A549 treated with RU486 at 1 μM for 4 hours (cell line): ENCODE measurements at places on chromosomes 2 and 18. TPM values are rescaled to one million over a fixed set of nuclear protein-coding genes. Genes with fewer than 3 reads are reported as not detected.

The AQP12B gene
- total RNA-seq: not detected in 5 replicates

The RBM44 gene
- total RNA-seq: 0.14 to 0.33 TPM (median 0.18 TPM) in 5 replicates

The DHRS9 gene
- 2.8 to 5.8 TPM (median 3.7 TPM) in 5 replicates for total RNA-seq

The FAM110C gene
- total RNA-seq: 0.06 to 0.30 TPM (median 0.16 TPM) in 5 replicates

The MEP1B gene
- total RNA-seq: 0.06 TPM in 1 of 5 replicates, not detected in the others

The RFX8 gene
- not detected in 5 replicates for total RNA-seq

The PPP4R1 gene
- 36.3 to 44.6 TPM (median 40.8 TPM) in 5 replicates for total RNA-seq

The GREB1 gene
- 1.8 to 3.7 TPM (median 3.0 TPM) in 5 replicates for total RNA-seq

The CCDC85A gene
- total RNA-seq: 0.10 to 0.13 TPM (median 0.12 TPM) in 5 replicates

The TCF4 gene
- 1.8 to 2.5 TPM (median 2.0 TPM) in 5 replicates for total RNA-seq

The AFG3L2 gene
- total RNA-seq: 37.8 to 54.2 TPM (median 38.1 TPM) in 5 replicates

The TMEM37 gene
- 1.5 to 2.7 TPM (median 2.2 TPM) in 5 replicates for total RNA-seq

The PFN4 gene
- total RNA-seq: 0.67 to 1.5 TPM (median 1.4 TPM) in 5 replicates

The CYP26B1 gene
- total RNA-seq: 11.5 to 16.3 TPM (median 14.2 TPM) in 5 replicates

The EML4 gene
- 21.0 to 31.5 TPM (median 29.9 TPM) in 5 replicates for total RNA-seq

The ST8SIA5 gene
- total RNA-seq: 0.32 TPM in 1 of 5 replicates, not detected in the others

The PLGLB1 gene
- total RNA-seq: 0.37 to 1.5 TPM (median 0.84 TPM) in 5 replicates
